Right lung (tissue), 10 donors: ENCODE measurements at places on chromosomes 6 and 20.
A peak's percentile ranks its signal among the peaks of the same experiment; 100 is the strongest.

- DNase-seq: no peak
Observed at GRCh38 chr20:57650266-57650665, 30.0 kb upstream of the ZBP1 start.

- DNase-seq: no peak
Observed at GRCh38 chr6:6191476-6191875, 129.0 kb downstream of the F13A1 start.

- DNase-seq: no peak
Observed at GRCh38 chr20:63167918-63168520, 47.9 kb downstream of the YTHDF1 start.

- no peak for DNase-seq
Observed at GRCh38 chr6:149264629-149265028, 52.9 kb upstream of the TAB2 start.

DNA sequence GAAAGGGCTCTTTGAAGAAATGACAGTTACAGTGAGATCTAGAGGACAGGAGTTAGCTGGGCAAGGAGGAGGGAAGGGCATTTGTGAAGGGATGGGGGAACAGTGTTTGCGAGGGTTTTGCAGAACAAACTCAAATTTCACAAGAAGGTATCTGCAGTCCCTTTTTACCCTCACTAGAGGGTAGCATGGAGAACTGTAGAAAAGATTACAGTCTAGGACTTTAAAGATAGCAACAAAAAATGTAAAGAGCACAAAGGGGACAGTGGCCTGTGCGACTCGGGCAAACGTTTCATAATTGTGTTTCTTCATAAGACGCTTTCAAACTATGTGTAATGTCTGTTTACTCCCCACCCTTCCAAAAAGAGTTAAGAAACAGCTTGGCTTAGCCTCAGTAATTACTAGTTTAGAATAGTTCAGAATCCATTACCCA is 21.2 kb upstream of the ASXL1 start:
- peak; percentile 39 for DNase-seq
